ENCODE measurements at places on chromosomes 2 and 18.

- DNase-seq: no peak
These were observed 1462.7 kb upstream of the NXPH2 start for GRCh38 chr2:140242889-140243288.

GRCh38 chr18:8471372-8471771 lies 137.9 kb upstream of the RAB12 start:
- no peak for DNase-seq

- no peak for DNase-seq
These were observed 71.9 kb downstream of the CHRNA1 start for GRCh38 chr2:174692256-174692919.

- DNase-seq: no peak
These were observed 170.0 kb downstream of the PDE11A start for GRCh38 chr2:177902395-177903163.

GRCh38 chr2:62302631-62303435 lies 106.9 kb downstream of the B3GNT2 start:
- no peak for DNase-seq

GRCh38 chr18:21653361-21653760 lies 41.2 kb downstream of the SNRPD1 start:
- DNase-seq: no peak

GRCh38 chr2:11347403-11347959 lies 3.0 kb upstream of the ROCK2 start:
- DNase-seq: no peak

DNA sequence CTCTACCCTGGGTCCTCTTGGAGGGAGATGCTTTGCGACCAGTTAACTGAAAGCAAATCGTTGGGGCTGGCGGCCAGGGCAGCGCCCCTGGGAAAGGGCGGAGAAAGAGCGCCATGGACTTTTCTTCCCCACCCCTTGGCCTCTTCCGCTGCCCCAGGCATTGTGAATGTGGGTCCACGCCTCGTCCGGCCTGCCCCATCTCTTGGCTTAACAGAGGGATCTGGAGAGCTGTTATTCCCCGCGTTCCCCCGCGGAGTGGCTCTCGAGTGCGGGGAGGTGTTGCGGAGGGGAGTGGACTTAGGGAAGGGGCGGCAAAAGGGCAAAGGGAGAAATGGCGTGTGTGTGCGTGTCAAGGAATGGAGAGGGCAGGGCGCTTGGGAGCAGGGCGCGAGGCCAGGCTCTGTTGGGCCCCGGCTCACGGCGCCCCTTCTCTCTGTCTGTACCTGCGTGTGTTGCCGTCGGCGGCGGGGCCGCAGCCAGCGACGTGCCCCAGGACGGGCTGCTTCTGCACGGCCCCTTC lies 6.6 kb downstream of the EMX1 start:
- no peak for DNase-seq

DNA sequence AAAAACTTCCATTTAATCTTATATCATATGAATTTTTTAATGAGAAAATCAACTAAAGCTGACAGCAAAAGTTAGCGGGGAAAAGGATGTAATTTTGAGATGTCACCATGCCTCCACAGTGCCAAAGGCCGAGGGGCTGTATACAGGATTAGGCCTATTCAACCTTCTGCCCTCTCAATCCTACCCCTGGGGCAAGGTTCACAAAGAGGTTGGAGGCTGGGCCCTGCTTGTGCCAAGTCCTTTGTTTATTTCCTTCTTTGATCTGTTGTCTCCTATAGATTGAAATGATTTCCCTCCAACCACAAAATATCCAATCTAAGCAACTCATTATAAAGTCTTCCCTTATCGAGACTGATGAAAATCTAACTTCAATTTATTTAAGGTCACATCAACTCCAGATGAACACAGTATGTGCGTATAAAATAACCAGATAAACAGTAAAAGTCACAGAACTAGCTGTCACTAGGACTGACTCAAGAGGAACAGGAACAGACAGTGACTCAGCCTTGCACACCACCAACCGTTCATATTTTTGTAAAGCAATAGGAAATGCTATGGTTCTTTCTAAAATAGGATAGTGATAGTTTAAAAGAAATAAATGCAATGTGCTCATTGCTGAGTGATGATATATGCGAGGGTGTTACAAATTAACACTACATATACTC lies 95.8 kb downstream of the SLC25A12 start:
- no peak for DNase-seq

DNA sequence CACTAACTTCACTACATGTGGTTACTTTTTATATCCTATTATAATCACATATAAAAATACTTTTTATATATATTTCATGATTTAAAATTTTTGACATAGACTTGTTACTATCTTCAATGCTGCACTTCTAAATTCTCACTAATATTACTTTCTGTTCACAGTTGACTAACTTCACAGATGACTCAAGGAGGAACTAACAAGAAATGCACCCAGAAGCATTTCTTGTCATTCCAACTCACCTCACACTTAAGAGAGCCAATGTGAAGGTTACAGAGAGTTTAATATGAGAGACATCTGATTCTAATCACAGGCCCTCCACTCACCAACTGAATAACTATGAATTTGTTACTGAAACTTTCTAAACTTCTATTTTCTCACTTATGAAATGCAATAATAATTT lies 399.8 kb upstream of the SLC8A1 start:
- DNase-seq: no peak

DNA sequence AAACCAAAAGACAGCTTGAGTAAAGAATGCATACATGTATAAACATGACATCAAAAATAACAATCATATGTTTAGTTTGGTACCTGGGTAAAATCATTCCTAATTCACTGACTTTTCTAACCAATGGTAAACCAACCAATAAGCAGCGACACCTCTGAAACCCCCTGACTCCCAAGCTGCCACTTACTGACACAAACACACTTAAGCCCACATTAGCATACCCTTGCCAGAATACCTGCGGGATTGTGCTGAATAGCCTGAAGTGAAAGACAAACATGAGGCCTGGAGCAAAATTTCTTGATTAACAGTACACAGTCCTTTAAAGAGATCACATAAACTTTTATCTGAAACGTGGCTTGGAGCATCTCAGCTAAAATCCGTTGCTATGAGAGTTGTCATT lies 902.9 kb downstream of the TMEM182 start:
- DNase-seq: no peak

DNA sequence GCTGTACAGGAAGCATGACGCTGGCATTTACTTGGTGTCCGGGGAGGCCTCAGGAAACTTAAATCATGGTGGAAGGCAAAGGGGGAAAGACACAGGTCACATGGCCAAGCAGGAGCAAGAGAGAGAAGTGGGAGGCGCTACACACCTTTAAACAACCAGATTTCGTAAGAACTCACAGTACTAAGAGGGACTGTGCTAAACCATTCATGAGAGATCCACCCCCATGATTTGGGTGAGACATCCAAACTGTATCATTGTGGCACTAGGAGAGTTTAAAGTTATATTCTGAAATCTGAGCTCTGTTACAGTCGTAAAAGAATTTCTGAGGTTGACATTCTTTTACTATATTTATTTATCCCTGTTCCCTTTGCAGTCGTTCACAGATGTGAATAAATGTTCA lies 116.6 kb downstream of the ICA1L start:
- DNase-seq: no peak

DNA sequence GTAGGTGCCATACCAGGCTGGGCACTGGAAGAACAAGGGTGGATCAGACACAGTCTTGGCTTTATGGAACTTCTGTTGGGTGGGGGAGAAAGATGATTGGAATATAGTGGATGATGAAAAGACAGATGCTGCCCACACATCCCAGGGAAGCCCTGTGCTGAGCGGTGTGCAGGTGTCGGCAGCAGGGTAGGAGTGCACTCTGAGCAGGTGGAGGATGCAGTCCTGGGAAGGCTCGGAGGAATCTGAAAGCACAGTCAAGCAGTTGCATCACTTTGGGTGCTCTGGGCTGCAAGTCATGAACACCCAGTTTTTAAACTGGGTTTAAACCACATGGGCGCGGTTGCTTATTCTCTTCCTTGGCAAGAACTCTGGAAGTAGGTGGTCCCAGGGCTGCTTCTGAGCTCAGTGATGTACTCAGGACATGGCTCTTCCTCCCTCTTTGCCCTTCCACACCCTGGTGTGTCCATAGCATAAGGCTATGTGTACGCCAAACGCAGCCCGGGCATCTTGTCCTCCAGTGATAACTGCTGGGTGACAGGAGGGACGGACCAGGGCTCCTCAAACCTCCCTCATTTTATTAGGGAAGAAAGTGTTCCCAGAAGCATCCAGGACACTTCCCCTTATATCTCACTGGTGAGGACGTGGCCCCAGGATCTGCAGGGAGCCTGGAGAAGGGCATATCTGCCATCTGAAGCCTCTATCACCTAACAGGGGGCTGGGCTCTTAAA lies 84.0 kb downstream of the SH3RF3 start:
- no peak for DNase-seq

GRCh38 chr2:234411793-234412192 lies 85.1 kb downstream of the ARL4C start:
- DNase-seq: no peak

GRCh38 chr2:170814533-170815230 lies 2.0 kb upstream of the GAD1 start:
- DNase-seq: no peak

GRCh38 chr18:2641638-2642037 lies 13.9 kb upstream of the SMCHD1 start:
- DNase-seq: no peak

GRCh38 chr2:197256021-197256420 lies 54.6 kb downstream of the ANKRD44 start:
- no peak for DNase-seq

GRCh38 chr2:17475286-17475685 lies 43.0 kb downstream of the RAD51AP2 start:
- no peak for DNase-seq

DNA sequence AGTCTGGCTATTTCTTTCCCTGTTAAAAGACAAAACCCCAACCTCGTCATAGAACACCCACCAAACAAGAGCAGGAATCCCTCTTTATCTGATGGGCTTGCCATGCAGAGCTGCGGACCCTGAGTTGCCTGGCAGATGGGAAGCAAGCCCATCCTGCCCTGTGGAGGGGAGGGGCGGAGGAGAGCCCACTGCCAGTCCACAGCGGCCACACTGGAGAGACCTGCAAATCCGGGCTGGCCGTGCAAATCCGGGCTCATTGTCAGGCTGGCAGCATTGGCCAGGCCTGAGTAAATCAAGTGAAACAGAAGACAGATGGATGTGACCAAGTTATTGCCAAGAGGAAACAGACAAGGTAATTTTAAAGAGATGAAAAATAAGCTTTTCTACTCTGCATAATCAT lies 22.0 kb downstream of the MYL12B start:
- DNase-seq: no peak

DNA sequence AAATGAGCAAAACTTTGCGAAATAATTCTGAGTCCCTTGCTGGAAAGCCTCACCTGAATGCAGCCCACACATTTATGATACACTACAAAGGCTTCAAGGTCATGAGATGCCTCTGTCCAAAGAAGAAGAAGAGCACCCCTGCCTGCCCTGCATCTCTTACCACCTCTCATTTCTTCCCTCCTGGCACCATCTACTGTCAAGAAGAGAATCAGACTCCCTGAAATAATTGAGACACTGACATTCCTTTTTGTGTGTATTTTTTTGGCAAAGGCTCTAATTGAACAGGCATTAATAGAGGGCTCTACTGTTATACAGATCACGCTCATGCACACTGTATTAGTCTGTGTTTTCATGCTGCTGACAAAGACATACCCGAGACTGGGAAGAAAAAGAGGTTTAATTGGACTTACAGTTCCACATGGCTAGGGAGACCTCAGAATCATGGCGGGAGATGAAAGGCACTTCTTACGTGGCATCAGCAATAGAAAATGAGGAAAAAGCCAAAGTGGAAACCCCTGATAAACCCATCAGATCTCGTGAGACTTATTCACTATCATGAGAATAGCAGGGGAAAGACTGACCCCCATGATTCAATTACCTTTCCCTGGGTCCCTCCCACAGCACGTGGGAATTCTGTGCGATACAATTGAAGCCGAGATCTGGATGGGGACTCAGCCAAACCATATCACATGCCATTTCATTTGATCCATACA lies 176.3 kb downstream of the ALPK2 start:
- no peak for DNase-seq

DNA sequence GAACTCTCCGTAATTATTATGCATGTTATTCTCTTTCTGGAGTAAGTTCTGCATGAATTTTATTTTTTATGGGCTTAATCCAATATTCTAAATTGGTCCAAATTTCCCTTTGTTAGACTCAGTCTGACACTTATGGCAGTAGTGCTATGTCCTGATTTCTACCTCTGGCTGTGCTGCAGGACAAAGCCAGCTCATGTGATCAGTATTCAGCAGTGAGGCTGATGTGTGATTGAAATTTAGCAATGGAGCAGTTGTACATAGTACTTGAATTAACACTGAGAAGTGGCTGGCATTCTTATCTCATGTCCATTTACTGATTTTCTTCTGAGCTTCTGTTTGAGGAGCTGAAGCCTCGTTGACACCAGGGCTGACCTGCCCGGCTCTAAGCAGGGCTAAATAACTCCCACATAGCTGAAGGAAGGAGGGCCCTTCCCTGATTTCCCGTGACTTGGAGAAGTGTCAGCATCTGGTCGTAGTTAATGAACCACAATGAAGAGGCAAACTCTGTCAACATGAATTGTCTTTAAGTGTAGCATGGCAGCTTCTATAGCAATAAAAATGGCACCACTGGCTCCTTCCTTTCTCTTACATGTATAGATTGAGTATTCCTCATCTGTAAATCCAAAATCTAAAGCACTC lies 159.0 kb upstream of the RASGRP3 start:
- DNase-seq: no peak

GRCh38 chr2:2026252-2026831 lies 282.0 kb upstream of the PXDN start:
- no peak for DNase-seq

DNA sequence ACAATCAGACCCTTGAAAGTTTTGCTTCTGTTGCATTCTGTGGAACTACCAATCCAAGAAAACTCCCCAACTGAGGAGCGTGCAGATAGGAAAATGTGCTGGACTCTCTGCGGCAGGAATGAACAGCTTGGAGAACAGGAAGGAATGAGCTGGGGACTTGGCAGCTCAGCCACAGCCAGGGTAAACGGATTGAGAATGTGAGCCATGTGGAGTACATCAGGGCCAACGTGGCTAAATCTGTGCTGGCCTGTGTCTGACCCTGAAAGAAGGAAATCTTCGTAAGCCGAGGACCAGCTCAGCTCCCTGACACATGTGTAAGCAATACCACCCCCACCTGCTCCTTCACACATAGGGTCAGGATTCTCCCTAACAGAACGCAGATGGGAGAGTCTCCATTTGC lies 1023.7 kb downstream of the BCL11A start:
- peak; percentile 13 for DNase-seq

DNA sequence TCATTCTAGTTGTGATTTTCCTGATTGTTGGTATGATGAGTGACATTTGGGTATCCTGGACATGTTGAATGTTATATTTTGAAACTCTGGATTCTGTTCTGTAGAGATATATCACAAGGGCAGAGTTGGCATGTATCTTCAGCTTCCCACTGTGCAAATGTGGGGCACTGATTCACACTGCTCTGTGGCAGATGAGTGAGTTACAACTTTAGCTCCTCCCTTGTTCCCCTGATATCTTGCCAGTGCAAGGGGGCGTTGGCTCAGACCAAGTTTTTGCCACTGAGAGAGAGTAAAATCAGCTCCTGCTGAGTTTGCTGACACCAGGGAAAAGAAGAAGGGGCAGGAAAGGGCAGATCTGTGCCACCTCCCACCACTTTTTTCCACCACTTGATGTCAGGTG lies 199.6 kb upstream of the MMADHC start:
- no peak for DNase-seq

Data from right lung (tissue), 10 donors.